ENCODE measurements at places on chromosomes 2 and 18.

GRCh38 chr2:142940606-142941223 is 63.3 kb downstream of the KYNU start:
- no peak for DNase-seq

DNA sequence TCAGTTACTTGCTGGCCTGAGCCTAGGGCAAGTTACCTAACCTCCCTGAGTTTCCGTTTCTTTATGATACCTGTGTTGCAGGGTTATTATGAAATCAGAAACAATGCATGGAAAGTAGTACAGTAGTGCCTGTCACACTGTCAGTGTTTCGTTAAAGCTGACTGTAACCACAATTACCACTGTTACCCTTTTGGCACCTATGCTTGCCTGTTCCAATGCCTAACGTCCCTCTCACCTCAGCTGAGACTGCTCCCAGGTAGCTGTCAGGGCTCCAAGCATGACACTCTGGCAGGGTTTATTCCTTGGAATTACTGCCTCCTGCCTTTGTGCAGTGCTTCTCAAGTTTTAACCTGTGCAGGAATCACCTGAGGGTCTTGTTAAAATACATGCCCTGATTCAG is 135.2 kb upstream of the RBMS1 start:
- no peak for DNase-seq

- DNase-seq = no peak
Measured at GRCh38 chr2:124201713-124202112, 176.6 kb downstream of the CNTNAP5 start.

DNA sequence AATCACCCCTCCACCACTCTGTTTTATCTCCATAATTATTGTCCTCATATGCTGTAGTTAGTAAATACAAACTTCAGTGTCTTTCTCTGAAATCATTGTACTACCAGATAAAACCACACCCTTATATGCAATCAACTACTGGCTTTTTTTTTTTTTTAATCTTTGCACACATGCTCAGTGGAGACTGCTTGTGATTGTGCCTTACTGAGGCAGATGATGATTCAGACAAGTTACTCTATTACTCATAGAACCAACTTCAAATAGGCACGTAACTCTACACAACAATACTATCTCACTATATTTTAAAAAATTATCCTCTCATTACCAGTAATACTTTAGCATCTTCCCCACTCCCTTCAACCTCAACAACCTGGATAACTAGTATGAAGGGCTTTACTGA is 1278.4 kb upstream of the PIK3C3 start:
- DNase-seq = no peak

DNA sequence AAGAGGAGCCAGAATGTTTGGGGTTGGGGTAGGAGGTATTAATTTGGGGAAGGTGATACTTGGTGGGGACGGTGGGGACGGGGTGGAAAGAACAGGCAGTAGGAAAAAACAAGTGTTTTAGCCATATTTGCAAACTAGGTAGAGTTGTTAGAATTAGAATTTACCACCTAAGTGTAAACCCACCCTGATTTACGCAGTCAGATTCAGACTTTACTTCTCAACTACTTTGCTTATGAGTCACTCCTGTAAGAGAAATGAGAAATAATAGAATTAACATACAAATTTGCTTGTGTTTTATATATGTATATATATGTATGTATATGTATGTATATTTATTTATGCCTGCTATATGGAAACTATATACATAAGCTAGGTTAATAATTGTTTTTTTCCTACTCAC is 1168.2 kb upstream of the ZEB2 start:
- DNase-seq = no peak

DNA sequence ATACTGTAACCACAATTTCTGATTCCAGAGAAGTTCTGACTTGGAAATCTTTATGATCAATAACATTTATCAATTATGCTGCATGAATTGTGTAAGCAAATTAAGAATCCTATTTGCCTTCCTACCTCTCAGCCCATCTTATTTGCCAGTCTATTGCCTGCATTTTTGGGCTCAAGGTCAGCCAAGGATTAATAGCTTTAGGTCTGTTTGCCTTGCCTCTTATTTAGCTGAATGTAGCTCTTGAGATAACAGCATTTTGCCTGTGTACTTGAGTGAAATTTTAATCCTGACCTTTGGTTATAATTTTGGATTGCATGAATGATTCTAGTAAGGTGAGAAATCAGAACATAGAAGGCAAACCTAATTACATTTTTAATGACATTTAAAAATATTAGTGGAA is 51.2 kb downstream of the MYO3B start:
- no peak for DNase-seq
